HFFc6 (cell line): ENCODE measurements at places on chromosomes 2 and 18.

DNA sequence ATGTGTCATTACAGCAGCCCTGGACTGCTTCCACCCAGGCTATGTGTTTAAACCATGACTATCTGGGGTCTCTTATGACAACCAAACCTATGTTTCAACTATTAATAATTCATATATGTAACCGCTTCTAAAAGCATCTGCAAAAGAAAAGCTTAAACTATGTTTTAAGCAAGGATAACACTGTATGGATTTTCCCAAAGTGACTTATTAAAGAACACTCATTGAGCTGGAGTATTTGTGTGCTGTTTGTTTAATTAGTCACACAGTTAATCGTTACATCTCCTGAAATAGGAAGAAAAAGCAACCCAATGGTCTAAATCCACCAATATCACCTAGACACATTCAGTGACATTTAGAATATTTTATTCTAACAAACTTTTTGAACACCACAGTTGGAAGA, 51.3 kb downstream of the TMEM163 start:
- DNase-seq: no peak

DNA sequence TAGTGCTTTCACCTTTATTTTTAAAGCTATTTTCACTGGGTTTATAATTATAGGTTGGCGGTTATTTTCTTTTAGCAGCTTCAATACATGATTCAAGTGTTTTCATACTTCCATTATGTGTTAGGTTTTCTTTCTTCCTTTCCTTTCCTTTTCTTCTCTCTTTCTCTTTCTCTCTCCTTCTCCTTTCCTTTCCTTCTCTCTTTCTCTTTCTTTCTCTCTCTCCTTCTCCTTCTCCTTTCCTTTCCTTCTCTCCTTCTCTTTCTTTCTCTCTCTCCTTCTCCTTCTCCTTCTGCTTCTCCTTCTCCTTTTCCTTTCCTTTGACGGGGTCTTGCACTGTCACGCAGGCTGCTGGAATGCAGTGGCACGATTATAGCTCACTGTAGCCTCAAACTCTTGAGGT, 36.0 kb downstream of the HAUS1 start:
- DNase-seq: no peak

DNA sequence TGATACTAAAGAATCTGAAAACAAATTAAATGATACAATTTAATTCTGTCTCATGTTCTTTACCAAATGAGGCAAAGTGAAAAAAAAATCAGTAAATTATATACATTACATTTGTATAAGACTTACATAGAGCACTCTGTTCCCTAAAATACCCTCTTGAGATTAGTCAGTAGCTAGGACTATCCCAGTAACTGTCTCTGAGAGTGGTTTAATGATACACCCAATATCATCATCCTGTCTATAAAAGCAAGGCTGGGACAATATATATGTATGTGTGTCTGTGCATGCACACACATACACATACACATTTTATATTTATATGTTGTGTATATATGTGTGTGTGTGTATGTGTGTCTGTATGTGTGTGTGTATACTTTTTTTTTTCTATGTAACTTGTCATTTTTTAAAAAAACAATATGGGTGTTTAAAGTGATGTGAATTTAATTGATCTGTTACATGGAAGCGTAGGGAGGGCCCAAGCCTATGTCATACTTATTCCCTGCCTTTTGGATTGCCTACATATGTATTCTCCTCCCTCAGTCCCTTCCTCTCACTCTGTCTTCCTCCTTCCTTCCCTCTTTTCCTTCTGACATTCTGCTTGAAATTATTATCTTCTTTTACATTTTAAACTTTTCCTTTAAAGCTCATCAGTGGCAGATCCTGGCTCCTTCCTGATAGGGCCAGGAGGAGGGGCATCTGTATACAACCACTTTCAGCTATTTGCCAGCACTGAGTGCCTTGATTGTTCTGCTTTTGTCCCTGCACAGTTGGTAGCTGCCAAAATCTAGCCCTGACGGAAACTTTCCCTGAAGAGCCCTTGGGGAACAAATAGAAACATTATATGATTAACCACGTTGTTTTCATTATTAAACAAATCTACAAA, 6.8 kb downstream of the ASXL3 start:
- DNase-seq: no peak

- no peak for DNase-seq
Measured at GRCh38 chr2:102425441-102426132, 2.6 kb downstream of the IL18RAP start.

DNA sequence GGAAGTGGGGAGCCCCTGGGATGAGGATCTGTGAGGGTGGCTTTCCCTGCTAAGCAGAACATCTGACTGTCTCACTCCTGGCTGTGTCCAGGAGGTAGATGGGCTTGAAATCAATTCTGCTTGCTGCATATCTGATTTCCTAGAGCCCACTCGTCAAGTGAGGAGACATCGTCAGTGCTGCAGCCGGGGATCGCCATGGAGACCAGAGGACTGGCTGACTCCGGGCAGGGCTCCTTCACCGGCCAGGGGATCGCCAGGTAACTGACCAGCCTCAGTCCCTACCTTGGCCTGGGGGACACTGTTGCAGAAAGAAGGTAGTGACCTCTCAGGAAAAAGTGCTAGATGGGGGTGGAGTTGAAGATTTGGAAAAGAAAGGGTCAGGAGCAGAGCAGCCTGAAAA, 31.3 kb downstream of the CNGA3 start:
- DNase-seq: no peak

GRCh38 chr18:76747676-76748075, 74.7 kb upstream of the ZNF236 start:
- no peak for DNase-seq

- no peak for DNase-seq
Measured at GRCh38 chr2:121045245-121045644, 239.8 kb downstream of the TFCP2L1 start.

GRCh38 chr18:57437402-57437765, 2.2 kb downstream of the ONECUT2 start:
- DNase-seq: no peak

- DNase-seq: no peak
Measured at GRCh38 chr2:136324966-136325365, 207.0 kb upstream of the CXCR4 start.

- DNase-seq: no peak
Measured at GRCh38 chr2:23530206-23530908, 145.4 kb downstream of the KLHL29 start.

DNA sequence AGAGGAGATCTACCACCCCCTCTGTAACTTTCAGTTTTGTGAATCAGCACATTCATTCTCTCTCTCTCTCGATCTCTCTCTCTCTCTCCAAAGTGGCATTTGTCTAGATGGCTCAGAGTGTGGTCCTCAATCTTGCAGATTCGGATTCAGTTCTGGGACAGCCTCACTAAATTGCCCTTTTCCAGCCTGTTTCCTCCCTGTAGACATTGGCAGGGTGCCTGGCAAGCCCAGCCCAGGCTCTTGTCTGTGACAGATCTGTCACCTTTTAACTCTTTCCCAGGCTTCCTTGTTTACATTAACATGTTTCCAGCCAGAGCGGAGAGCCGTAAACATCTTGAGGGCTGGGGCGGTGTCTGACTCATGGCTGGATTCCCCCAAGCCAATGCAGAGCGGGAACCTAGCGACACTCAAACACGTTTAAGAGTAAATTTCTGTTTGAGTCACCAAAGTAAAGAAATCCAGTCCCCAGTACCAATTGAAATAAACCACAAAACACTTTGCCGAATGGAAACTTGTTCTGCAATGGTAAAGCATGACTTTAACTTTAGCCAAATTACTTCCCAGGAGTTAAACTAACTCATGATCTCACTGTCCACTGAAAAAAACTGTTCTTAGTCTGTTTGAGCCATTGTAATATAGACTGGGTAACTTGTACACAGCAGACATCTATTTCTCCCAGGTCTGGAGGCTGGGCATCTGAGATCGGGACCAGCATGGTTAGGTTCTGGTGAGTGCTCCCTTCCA, 6.6 kb upstream of the CYP27C1 start:
- DNase-seq: peak; percentile 93

DNA sequence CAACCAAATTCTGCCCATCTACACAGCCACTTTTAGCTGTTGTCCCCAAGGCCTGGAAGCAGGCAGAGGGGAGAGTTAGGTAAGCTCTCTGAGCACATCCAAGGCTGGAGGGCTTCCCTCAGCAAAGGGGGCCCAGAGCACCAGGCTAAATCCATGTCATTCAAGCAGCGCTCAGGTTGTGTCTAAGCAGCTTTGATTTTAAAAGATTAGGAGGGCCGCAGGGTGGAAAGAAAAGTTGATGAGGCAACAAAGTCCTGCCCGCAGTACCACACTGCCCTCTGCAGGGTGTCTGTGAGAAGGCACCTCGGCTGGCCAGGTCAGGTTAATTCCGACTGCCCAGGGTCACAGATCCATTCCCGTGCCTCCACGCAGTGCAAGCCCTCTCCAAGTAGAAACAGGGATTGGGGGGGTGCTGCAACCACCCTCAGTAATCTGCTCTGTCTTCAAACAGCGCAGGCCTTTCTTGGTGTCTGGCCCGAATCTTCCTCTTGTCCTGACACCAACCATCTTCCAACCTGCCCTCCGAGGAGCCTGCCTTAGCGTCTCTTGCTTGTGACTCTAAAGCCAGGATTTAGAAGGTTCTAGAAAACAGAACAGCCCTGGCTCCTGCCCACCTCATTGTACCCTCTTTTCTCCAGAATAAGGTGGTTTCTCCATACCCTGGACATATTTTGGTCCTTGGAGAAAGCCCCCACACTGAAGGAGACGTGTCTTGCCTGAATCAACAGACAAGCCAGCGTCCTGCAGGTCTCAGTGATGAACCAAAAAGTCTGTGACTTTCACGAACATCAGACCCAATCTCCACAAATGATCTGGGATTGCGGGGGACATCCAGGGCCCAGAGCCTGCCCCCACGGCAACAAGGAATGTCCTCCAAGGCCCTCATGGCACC, 289.2 kb downstream of the TNS1 start:
- peak; percentile 51 for DNase-seq

DNA sequence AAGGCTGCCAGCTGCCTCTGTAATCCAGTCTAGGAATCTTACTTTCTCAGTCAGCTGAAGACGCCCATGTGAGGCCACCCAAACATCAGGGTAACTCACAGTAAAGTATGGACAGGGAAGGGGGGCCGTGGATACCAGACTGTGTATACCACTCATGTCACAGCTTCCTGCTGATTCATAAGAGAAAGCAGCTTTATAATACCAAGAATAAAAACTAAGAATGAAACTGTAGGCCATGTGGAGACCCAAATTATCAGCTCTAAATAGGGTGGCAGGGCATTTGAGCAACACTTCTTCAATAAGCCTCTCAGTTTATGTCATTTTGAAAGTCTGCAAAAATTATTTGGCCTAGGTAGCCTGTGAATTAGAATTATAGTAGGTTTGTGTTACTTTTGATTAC, 115.0 kb upstream of the CDCA7 start:
- no peak for DNase-seq

- no peak for DNase-seq
Measured at GRCh38 chr2:225113371-225114015, 71.2 kb upstream of the DOCK10 start.

DNA sequence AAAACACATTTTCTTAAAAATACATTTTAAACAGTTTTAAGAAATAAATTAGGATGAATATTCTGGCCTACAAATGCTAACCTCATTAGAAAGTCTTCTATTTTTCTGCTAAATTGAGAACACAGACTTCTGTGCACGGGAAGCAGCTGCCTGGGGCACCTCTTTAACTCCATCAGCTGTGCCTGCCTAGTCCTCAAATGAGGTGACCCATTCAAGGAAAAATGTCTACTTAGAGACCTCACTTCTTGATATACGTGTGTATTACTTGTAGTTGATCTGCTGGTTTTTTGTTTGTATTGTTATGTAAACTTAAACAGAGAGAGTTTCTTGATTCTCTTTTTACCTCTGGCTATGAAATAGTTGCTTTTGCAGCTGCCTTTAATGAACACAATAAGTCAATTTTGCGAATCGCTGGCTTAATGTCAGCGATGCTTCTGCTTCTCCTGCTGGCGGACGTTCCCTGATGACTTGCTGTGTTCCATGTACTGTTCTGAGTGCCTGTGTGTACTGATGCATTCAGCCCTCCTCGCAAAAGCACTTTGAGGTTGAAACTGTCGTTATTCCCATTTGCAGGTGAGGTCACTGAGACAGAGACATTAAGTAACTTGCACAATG, 88.7 kb upstream of the TXNDC2 start:
- no peak for DNase-seq

GRCh38 chr2:102283996-102284395, 27.4 kb upstream of the IL1RL1 start:
- no peak for DNase-seq

DNA sequence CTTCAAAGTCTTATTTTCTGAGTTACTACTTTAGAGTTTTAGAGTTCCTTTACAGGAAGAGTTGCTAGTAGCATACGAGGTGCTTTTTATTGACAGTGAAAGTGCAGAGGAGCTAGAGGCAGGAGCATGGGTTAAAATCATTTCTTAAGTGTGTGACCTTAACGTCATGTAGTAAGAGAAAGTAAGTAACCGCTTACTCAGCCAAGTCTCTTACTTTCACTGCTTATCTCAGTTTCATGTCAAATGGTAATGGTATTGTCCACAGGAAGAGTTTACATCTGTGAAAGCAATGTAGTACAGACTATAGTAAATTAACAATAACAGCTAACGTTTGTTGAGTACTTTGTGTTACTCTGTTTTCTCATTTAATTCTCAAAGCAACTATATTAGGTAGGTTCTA, 12.6 kb downstream of the NDUFAF7 start:
- DNase-seq: no peak

GRCh38 chr2:121826036-121826435, 70.6 kb downstream of the TSN start:
- DNase-seq: peak; percentile 25

DNA sequence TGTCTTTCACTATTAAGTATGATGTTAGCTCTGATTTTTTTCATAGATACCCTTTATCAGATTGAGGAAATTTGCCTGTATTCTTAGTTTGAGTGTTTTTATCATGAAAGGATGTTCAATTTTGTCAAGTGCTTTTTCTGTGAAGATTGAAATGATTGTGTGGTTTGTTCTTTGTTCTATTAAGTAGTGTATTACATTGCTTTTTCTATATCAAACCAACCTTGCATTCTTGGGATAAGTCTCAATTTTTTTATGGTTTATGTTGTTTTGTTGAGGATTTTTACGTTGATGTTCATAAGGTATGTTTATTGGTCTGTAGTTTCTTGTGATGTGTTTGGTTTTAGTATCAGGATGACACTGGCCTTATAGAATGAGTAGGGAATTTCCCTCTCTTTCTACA, 19.1 kb downstream of the PDK1 start:
- DNase-seq: no peak

- no peak for DNase-seq
Measured at GRCh38 chr2:127614246-127614645, 31.7 kb upstream of the GPR17 start.

DNA sequence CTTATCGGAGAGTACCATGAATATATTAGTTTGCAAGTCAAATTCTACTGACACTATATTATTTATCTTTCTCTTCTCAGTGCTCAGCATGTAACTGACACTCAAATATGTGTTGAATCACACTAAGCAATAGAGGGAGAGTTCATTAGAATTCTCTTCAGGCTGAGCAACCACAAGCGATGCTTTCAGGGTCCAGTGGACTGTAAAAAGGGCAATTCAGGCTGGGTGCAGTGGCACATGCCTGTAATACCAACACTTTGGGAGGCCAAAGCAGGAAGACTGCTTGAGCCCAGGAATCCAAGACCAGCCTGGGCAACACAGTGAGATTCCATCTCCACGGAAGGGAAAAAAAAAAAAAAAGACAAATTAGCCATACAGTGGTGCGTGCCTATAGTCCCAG, 16.3 kb downstream of the PDE6D start:
- no peak for DNase-seq

GRCh38 chr2:16023506-16024360, 83.4 kb downstream of the MYCN start:
- DNase-seq: no peak
